ENCODE measurements at places on chromosomes 2 and 18.

GRCh38 chr2:85851253-85852151, 37.3 kb downstream of the ST3GAL5 start:
- DNase-seq, result no peak

DNA sequence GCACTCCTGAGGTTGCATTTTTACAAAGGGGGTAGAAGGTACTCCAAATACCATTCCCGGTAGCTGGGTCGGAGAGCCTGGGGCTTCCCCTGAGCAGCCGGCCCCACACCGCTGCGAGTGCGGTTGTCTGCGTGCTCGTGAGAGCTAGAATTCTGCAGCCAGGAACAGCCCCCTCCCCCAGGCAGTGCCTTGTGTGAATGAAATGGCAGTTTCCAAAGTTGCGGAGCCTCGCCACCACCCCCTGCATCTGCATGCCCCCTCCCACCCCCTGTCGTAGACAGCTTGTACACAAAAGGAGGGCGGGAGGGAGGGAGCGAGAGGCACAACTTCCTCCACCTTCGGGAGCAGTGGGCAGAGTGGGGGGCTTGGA, 1.1 kb downstream of the MYCN start:
- DNase-seq, result no peak

DNA sequence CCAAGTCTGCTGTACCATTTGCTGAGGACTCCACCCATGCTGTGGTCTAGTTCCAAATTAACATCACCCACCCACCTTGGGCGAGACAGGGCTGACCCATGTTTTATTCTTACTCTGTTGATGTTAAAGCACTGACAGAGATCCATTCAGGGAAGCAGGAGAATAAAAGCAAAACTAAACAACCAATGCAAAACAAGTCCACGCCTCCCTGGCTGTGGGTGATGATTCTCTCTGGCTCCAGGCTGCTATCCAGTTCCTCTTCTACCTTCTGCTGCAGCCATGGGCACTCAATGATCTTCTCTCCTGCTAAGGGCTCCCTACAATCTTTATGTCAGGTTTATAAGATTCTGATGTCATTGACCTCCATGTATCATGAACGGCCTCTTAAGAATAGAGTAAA, 786.6 kb upstream of the ID2 start:
- DNase-seq, result no peak

GRCh38 chr2:190382851-190383250, 25.3 kb upstream of the MFSD6 start:
- no peak for DNase-seq

GRCh38 chr2:69204654-69205053, 182.4 kb downstream of the GFPT1 start:
- DNase-seq, result no peak

DNA sequence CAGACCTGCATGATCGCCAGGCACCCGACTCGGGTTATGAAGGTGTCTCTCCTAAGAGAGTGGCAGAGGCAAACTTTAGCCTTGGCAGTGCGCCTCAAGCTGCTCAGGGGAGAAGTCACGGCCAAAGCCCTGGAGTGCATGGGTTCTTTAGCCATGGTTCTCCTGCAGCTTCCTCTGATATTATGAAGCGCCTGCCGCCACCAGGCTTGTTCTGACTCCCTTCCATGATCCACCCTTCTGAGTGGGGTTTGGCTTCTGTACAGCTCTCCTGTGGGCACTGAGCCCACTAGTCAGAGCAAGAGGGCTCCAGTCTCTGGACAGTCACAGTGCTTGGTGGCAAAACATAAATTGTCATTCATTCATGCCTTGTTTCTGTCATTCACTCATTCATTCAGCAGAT, 25.9 kb upstream of the TMBIM1 start:
- no peak for DNase-seq

Measured in foreskin melanocyte (primary cell).